ENCODE measurements at places on chromosomes 1 and 21.

- DNase-seq: no peak
These were observed 397.1 kb upstream of the VAMP3 start for GRCh38 chr1:7373876-7374562.

- no peak for DNase-seq
These were observed 180.8 kb downstream of the ZSCAN20 start for GRCh38 chr1:33653226-33653625.

DNA sequence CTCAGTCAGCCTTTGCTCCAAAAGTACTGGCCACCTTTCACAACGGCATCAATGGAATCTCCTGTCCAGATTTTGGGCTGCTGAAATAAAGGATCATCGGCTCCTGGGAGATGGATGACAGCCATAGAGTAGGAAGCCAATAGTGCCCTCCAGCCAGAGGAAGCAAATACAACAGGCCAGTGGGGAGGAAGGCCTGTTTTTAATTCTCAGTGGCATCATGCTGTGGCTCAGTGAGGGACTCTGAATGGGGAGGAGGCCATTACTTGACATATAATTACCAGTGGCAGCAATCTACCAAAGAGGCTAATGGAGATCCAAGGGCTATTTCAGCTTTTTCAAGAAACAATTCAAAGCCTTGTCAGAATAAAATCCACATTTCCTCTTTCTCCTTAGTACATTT, 26.7 kb downstream of the COLGALT2 start:
- DNase-seq: no peak

GRCh38 chr1:21855257-21856096, 43.4 kb downstream of the LDLRAD2 start:
- DNase-seq: no peak

DNA sequence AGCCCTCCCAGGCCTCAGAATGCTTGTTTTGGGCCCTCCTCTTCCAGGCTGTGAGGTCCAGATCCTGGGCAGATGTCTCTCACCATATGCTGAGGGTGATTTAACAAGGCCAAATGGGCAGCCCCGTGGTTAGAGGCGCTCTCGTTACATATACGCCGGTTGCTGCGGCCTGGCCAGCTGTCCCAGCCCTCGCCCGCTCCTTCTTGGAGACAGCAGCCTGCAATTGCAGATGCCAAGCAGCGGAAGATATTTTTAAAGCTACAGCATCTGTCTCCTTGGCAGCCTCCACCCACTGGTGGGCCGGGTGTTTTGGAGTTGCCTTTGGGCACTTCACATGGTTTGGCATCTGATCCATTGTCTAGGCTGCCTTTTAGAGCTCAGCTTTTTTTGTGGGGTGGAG, 178.8 kb upstream of the NFIA start:
- DNase-seq: no peak

GRCh38 chr21:28294051-28294450, 698.6 kb downstream of the LTN1 start:
- DNase-seq: no peak
